ENCODE measurements at places on chromosomes 13 and 19.

DNA sequence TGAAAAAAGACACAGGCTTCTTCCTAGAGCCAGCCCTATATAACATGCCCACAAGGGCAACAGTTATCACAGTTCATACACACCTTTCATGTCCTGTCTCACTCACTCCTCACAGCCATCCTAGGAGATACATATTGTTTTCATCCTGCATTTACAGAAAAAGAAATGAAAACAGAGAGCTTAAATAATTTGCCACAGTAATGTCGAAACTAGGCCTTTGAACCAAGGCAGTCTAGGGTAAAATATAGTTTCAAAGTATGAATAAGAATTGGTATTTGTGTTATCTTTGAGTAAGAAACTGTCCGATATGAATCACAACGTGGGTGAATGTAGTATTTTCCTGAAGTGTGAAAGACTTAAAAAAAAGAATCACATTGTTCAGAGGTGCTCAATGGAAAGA, 26.8 kb downstream of the CLDN10 start:
- DNase-seq: no peak

DNA sequence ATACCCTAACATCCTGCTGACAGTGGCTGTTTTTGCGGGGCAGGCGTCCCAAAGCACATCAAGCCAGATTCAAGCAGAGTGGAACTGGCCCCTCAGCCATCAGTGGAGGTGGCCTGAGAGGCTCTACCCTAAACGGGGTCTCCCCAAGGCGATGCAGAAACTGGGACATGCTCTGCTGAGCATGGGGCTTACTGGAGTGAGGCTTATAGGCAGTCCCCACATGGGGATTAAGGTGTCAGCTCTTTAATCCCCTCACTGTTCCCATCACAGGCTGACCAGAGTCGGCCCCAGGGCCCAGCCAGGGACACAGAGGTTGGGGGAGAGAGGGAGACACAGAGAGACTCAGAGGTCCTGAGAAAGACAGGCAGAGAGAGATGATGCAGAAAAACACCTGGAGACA, 17.0 kb downstream of the CYP2F1 start:
- no peak for DNase-seq

DNA sequence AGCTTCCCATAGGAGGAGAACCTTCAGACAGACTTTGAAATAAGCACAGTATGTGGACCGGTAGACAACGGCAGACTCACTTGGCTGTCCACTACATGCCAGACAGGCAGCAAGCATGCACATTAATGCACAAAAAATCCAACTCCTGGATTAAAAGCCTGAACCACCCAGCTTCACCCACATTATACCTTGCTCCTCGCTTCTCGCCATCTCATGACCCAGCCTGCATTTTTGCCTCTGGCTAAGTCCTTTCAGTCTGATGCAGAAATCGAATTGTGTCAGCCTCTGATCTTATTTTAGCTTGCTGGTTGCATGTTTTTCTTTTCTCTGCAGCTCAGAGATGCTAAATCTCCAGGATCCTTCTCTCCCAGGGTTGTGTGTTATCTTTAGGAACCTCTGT, 358.7 kb downstream of the RFC3 start:
- no peak for DNase-seq

- no peak for DNase-seq
These were observed 47.6 kb downstream of the TEX29 start for GRCh38 chr13:111368091-111368490.

DNA sequence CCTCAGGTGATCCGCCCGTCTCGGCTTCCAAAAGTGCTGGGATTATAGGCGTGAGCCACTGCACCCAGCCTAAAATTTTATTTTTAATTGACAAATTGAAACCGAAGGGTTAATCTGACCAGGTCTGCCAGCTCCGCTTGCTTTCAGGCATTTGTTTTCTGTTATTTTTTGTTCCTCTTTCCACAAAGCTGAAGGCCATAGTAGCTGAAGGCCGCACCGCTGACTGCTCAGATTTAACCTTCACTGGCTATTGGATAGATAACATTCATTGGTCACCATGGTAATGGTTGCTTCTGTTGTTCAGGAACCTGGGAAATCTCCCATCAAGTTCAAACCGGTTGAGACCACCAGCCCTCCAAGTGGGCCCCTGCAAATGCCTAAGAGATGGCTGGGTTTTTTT, 124.5 kb upstream of the USP29 start:
- DNase-seq: no peak

- no peak for DNase-seq
These were observed 58.6 kb downstream of the LMO7 start for GRCh38 chr13:75694722-75695121.

DNA sequence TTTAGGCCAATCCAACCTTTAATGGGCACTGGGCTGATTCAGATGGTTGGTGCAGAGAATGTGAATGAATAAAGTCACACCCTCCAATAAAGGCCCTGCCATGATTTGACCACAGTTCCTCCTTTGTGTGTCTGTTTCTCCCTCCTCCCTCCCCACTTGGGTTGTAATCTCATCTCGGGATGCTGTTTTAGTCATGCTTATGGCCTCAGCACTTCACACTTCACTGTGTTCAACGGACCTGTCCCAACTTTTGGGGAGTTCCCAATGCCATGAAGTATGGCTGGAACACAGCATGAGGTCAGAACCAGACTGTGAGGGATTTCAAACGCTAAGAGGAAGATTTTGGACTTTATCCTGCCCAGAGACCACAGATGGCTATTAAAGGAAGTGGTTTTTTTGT, 5.6 kb upstream of the RAB8A start:
- no peak for DNase-seq

DNA sequence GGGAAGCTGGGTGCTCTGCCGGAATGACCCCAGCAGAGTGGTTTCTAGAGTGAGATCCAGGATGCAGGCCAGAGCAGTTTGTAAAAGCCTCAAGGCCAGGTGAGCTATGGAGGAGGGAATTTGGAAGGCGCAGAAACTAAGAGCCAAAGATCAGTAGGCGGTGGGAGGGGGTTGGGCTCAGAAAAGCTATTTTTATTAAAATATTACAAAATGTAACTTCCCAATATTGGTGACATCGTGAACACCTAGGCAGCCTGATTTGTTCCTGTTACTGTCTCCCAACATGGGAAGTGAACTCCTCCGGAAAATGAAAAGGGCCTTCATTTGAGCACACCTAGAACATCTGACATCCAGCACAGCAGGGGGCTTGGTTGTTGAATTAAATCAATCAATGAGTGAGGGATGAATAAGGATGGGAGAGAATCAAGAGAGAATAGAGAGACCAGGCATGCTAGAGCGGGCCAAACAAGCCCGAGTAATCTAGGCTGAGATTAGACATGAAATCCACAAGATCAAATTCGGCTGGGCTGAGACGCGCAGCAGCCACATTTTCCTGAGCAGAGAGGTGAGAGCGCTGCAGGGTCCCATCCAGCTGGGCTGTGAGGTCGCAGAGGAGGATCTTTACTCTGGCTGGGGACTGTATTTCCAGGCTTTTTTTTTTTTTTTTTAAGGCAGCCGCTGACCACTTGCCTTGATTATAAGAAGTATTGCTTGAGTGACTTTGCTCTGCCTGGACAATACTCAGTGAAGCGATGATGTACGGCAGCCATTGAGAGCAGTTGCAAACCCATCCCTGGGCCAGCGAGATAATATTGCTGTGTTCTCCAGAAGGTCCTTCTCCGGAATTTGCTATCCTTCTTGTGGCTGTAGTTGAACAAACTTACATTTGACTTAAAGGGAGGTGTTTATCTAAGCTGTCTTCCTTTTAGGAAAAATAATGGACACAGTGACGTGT, 178.0 kb upstream of the KL start:
- no peak for DNase-seq

GRCh38 chr19:19137556-19138108, 646 bp downstream of the TMEM161A start:
- no peak for DNase-seq

DNA sequence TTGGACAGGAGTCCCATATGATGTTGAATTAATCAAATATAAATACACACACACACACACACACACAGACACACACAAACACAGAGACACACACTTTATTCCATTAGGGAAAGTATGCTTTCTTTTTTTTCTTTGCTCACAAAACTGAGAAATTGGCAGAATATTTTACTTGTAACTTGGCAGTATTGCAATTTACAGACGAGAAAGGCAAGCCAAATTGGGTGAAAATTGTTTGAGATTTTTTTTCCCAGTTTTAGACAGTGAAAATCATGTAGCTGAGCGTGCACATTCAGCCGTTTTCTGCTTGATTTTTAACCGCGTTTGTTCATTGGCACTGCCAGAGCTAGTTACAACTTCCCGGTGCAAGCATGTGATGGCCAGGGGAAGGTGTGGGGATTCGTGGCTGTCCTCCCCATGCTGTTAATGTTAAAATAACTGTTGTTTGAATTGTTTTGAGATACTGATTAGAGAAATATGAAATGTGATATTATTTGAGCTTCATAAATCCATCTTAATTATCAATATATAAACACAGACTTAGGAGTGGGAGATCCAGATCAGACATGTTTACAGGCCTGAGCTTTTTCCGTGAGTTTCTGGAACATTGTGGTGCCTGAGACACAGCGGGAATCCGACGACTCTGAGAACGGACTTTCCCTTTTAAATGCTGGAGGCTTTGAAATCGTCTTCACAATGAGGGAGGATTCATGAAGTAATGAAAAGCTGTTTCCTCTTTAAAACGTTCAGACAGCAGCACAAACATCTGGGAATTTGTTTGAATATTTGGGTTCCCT, 125.5 kb downstream of the KCNRG start:
- no peak for DNase-seq

DNA sequence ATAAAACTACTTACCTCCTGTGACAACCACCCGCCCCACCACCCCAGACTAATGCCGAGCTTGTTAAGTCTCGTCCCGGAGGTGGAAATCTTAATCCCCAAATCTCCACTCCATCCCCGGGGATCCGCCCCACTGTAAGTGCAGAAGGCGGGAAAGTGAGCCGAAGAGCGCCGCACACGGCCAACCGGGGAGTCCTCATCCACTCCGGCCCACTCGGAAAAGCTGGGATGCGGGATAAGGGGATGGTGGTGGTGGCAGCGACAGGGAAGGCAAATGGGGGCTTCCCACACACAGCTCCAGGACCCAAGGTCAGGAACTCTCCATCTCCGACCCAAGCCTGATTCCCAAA, 621 bp downstream of the FBL start:
- no peak for DNase-seq

GRCh38 chr13:45775401-45775963, 73.4 kb downstream of the CBY2 start:
- no peak for DNase-seq

DNA sequence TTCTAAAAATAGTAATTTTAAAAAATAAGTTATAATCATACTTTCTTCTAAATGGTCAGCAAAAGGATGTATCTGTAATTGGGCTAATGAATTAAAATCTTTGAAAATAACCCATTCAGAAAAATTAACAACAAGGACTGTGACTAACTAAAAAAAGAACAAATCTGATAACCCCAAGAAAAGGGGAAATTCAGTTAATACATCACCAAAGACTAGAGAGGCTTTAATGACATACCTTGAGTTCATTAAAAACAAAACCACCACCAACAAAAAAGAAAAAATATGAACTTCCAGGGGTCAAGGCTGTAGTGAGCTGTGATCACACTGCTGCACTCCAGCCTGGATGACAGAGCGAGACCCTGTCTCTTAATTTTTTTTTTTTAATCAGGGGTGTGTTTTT, 121.8 kb downstream of the TBC1D4 start:
- no peak for DNase-seq
